ENCODE measurements at places on chromosomes 2 and 18.

GRCh38 chr2:142131010-142131669, at the start of gene LRP1B:
Gene LRP1B, minus strand, starts transcription at chr2:142131016. Its CDS starts 287 bp downstream, at chr2:142130729.
- DNase-seq, result no peak

- no peak for DNase-seq
Observed at GRCh38 chr2:204470178-204470620, 75.1 kb upstream of the PARD3B start.

GRCh38 chr2:230578106-230578505, 134.5 kb upstream of the CAB39 start:
- no peak for DNase-seq

GRCh38 chr2:85778646-85779379, 25.0 kb downstream of the ATOH8 start:
- DNase-seq, result no peak

- DNase-seq, result no peak
Observed at GRCh38 chr2:113724010-113724409, 32.4 kb downstream of the SLC35F5 start.

All from NCI-H2029 treated with DMSO at 0.1 percent for 48 hours (cell line).